Smooth muscle cell of the pulmonary artery (primary cell): ENCODE measurements at places on chromosomes 2 and 18. TPM values are rescaled to one million over a fixed set of nuclear protein-coding genes. Genes with fewer than 3 reads are reported as not detected.

The PRSS56 gene
- total RNA-seq = not detected in 2 replicates

The CCDC141 gene
- 0.53 and 0.78 TPM in 2 replicates for total RNA-seq

The TFCP2L1 gene
- total RNA-seq = under 0.01 TPM in 1 of 2 replicates, not detected in the other

The GPR75 gene
- total RNA-seq = 1.5 and 2.4 TPM in 2 replicates

The C2orf81 gene
- 1.2 and 3.5 TPM in 2 replicates for total RNA-seq

The DES gene
- 1.1 and 3.0 TPM in 2 replicates for total RNA-seq

The WNT10A gene
- total RNA-seq = not detected in 2 replicates

The OSR1 gene
- total RNA-seq = 11.6 and 29.1 TPM in 2 replicates

The AOX1 gene
- 13.0 and 32.9 TPM in 2 replicates for total RNA-seq

The PLEKHH2 gene
- total RNA-seq = 1.7 and 8.9 TPM in 2 replicates

The ABHD1 gene
- total RNA-seq = 0.13 and 0.20 TPM in 2 replicates

The ADRA2B gene
- 0.33 and 14.9 TPM in 2 replicates for total RNA-seq

The IL18R1 gene
- 2.3 and 8.3 TPM in 2 replicates for total RNA-seq
